Skeletal muscle cell (primary cell): ENCODE measurements at places on chromosomes 7 and 10.

DNA sequence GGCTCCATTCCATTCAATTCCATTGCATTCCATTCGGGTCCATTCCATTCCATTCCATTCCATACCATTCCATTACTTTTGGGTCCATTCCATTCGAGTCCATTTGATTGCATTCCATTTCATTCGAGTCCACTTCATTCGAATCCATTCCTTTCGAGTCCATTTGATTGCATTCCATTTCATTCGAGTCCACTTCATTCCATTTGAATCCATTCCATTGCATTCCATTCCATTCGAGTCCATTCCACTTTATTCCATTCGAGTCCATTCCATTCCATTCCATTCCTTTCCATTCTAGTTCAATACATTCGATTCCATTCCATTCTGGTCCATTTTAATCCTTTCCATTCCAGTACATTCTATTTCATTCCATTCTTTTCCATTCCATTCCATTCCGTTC lies 334.0 kb downstream of the ZNF33B start:
- DNase-seq: no peak

DNA sequence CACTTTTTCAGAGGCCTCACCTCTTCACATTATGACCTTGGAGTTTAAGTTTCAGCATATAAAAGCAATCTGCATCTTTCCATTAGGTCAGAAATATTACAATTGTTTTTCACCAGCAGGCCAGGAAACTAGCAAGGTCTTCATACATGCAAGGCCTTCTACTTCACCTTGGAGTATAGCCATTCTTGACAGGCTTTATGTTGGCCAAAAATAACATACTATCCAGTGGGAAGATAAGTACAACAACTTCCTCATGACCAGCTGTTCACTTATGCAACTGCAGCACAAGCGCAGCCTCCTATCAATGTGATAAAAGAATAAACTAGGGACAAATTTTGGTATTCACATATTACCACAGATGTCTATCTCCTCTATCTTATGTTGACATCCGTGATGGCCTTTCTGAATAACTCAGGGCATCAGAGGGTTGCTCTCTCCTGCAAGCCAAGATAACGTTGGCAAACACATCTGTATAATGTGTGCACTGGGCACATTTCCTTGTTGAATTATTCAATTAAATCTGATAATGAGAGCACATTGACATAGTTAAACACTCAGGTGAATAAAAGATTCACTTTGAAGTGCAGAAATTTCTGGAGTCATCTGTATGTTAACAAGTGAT lies 239.8 kb downstream of the FZD1 start:
- DNase-seq: peak; percentile 20

GRCh38 chr7:28855538-28856217 lies 102.5 kb downstream of the TRIL start:
- DNase-seq: peak; percentile 92

- no peak for DNase-seq
These were observed 271.3 kb downstream of the TYW1 start for GRCh38 chr7:67267914-67268313.

GRCh38 chr10:103040418-103040817 lies 122.3 kb downstream of the CNNM2 start:
- DNase-seq: peak; percentile 7

DNA sequence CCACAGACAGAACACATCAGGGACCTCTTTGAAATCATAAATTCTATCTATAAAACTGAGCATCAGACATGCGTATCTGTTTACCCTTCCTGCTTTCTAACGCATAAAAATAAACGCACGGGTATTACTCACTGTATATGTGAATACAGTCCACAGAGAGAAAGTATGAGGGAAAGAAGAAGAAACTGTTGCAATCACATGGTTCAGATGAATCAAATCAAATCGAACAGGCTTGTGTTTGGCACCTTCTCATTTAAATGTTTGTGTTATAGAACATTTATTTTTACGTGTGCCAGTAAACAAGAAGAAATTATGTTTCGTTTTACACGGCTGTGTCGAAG lies 322.0 kb downstream of the FRMD4A start:
- DNase-seq: no peak

GRCh38 chr10:7945469-7946187 lies 108.9 kb upstream of the GATA3 start:
- DNase-seq: no peak

DNA sequence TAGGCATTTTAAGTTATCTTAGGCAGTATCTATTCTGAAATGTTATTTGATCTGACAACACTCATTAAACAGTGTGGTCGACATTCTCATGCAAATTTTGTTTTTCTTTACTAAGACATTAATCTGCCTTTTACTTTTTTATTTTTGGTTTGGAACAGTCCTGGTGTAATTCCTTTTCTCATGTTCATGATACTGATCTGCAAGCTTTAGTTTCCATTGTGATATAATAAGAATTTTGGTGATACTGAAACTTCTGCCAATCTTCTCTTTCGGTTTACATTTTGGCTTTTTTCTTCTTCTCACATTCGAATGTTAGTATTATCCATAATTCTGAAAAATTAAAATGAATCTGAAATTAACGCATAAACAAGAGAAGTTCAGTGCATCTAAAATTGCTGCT lies 281.9 kb upstream of the MTPN start:
- no peak for DNase-seq

GRCh38 chr10:60429084-60429849 lies 39.6 kb upstream of the ANK3 start:
- no peak for DNase-seq

DNA sequence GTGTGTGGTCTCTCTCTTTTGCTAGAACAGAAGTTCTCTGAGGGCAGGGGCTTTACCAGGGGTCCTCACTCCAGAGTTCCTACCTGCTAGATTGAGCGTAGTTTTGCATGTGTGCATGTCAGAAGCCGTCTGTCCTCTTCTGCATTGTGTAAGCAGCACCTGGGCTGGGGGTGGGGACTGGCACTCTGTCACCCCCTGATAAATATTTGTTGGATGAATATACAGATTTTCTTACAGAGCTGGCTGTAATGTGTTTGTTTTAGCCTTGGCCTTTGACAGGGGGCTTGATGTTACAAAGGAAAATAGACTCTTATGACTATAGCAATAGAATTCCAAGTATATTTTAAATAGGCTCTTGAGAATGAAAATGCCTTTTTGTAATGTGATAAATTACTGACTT lies 46.6 kb downstream of the WDR37 start:
- DNase-seq: no peak

DNA sequence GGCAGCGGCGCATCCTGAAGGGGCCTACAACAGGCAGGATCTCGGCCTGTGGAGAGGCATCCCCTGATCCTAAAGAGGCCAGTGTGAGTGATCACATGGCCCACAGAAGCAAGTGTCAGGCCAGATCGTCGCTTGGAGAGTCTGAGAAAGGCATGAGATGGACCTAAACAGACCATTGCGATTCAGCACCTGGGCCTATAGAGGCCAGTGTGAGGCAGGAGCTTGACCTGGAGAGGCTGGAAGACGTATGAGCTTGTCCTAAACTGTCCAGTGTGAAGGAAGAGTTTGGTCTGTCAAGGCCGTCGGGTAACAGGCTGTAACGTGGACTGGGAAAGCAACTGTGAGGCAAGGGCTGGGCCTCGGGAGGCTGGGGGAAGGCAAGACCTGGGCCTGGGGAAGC lies 172.6 kb downstream of the TPST1 start:
- DNase-seq: no peak

DNA sequence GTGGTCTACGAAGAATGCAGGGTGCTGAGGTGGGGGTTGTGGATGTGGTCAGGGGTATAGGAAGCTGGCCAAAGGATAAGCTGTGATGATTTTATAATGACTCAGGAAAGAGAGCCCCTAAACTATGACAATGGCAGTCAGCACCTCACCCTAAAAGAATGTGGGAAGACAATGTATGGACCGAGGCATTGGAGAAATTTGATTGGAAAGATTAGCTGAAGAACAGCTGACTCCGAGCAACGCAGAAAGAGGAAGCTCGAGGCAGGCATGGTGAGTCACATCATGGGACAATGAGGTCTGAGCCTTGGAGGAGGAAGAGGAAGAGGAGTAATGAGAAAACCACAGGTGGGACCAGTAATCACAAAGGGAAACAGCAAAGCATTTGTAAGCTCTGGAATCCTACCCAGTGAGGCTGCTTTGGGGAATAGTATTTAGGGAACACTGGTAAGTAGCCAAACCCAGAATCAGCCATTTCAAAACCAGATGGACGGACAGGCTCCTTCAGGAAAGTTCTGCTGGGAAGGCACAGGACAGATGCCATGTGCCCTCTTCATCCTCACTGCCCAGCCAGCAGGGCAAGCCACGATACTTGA lies 295.4 kb downstream of the PRPF18 start:
- peak; percentile 94 for DNase-seq

GRCh38 chr7:41142904-41143473 lies 559.9 kb downstream of the INHBA start:
- no peak for DNase-seq

DNA sequence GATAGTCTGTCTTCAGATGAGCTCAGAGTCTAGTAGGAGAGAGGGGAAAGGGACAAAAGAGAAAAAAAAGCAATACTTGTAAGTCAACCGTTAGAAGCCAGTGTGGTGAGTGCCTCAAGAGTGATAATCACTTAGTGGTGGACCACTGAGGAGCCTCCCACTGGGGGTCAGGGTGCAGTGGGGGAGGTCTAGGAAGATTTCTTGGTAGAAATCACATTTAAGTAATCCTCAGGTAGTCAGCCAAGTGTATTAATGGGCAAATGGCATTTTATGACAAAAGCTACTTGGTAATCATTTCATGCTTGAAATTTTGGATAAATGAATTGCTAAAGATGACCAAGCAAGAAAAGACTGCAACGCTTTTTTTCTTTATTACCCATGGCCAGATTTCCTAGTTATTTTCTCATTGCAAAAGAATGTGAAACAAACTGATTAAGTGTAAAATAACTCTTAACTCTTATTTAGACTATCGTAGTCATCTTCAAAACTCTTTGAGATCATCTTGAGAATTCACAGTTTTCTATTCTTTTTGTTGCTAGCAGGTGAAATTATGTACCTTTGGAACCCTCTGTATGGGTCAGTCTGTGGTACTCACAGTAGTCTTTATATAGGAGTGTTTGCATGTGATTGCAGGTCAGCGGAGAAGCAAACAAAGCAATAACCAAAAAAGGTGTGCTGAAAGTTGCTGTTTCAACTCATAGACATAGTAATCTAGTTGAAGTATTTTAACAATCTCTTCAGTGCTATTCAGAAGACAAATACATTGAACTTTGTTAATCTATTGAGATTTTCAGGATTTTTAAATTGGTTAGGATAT lies 63.9 kb downstream of the PPP1R9A start:
- no peak for DNase-seq

GRCh38 chr7:18760631-18761445 lies 265.3 kb downstream of the HDAC9 start:
- no peak for DNase-seq

DNA sequence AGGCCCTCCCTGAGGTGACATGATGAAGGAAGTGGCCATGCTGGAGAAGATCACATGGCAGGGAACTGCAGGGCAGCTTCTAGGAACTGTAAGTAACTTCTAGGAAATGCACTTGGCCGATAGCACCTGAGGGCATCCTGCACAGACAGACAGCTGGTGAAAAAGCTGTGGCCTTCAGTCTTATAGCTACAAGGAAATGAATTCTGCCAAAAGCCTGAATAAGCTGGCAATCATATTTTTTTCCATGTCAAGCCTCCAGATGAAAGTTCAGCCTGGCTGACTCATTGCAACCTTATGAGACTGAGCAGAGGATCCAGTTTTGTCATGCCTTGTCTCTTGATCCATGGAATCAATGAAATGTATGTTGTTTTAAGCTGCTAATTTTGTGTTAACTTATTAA lies 91.1 kb upstream of the CACNA2D1 start:
- DNase-seq: no peak

DNA sequence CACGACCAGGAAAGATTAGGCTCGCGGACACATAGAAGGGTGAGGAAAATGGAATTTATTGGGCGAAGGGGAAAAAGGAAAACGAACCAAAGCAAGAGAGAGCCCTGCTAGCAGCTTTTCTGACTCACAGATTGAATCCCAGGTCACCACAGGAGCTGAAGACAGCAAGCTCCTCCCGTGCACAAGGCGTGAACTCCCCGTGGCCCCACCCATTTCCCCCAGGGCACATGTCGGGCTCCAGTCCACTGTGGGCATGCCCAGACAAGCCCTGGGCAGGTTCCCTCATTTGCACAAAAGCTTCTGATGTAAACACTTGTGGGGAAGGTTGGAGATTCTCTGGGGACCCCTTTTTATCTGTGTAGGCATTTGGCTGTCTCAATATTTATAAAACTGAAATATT lies 582.4 kb downstream of the SUGCT start:
- peak; percentile 90 for DNase-seq

DNA sequence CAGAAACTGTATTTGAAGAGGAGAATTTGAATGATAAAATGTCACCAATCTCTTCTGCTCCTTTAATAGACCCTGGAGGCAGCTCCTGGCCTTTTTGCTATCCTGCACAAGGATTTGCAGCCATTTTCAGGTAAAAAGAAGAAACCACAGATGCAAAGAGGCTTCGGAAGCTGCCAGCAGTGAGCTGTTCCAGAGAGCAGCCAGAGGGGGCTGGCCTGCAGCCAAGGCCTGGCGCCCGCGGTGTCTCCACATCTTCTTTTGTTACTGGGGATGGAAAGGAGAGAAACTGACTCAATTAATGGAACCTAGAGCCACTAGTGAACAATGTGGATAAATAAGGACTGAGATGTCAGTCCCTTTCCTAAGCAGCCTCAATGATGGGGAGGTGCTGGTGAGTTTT lies 23.9 kb upstream of the GPR26 start:
- DNase-seq: no peak

DNA sequence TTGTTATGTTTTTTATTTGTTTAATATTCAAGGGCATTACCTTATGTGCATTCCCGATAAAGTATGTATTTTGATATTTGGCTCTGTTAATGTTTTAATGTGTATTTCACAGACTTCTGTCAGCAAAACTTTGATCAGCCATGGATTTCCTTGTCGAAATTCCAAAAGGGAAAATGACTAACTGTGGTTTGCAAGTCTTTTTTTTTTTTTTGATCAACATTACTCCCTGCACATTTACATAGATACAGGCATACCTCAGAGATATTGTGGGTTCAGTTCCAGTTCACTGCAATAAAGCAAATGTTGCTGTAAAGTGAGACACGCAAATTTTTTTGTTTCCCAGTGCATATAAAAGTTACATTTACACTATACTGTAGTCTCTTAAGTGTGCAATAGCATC lies 351.9 kb downstream of the CXCL12 start:
- no peak for DNase-seq

- no peak for DNase-seq
These were observed 116.5 kb upstream of the TNS3 start for GRCh38 chr7:47698386-47698785.

- no peak for DNase-seq
These were observed 183.6 kb upstream of the CTBP2 start for GRCh38 chr10:125343983-125344382.

DNA sequence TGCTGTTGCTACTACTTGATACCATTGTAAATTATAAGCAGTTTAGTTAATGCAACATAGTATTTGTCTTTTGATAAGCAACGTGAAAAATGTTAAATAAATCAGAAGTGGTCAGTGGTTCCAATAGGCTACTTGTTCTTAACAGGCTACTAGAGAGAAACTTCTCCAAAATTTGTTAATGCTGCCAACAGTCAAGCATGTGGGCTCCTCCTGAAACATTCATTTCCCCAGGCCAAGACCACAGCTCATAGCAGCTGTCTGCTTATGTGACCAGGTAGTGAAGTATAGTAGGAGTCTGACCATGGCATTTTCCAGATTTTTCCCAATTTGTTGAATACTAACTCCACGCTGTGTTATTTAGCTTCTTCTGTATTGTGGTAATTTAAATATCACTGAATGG lies 81.0 kb downstream of the CYP51A1 start:
- DNase-seq: no peak

- no peak for DNase-seq
These were observed 133.6 kb downstream of the CUBN start for GRCh38 chr10:16995867-16996529.

- no peak for DNase-seq
These were observed 210.8 kb downstream of the ADARB2 start for GRCh38 chr10:1526436-1527055.
